ENCODE measurements at places on chromosomes 1 and 21. TPM values are rescaled to one million over a fixed set of nuclear protein-coding genes. Genes with fewer than 3 reads are reported as not detected.

Gene CNKSR1
- total RNA-seq: 0.08 TPM

Gene CELA3A
- not detected for total RNA-seq

Gene ADGRL4
- total RNA-seq: 13.1 TPM

Gene ESRRG
- total RNA-seq: 0.12 TPM

Gene CBR3
- 10.4 TPM for total RNA-seq

Gene SPRR2E
- not detected for total RNA-seq

Gene SLC1A7
- total RNA-seq: 0.23 TPM

Gene SORT1
- total RNA-seq: 9.7 TPM

Gene AMPD1
- not detected for total RNA-seq

Gene C1orf226
- not detected for total RNA-seq
